Activated effector memory CD4-positive, alpha-beta T cell treated with Interleukin-2 at 50 U/mL for 16 hours (primary cell): ENCODE measurements at places on chromosomes 12 and 14.

GRCh38 chr12:59079002-59079401 is 158.7 kb upstream of the LRIG3 start:
- DNase-seq, result no peak

DNA sequence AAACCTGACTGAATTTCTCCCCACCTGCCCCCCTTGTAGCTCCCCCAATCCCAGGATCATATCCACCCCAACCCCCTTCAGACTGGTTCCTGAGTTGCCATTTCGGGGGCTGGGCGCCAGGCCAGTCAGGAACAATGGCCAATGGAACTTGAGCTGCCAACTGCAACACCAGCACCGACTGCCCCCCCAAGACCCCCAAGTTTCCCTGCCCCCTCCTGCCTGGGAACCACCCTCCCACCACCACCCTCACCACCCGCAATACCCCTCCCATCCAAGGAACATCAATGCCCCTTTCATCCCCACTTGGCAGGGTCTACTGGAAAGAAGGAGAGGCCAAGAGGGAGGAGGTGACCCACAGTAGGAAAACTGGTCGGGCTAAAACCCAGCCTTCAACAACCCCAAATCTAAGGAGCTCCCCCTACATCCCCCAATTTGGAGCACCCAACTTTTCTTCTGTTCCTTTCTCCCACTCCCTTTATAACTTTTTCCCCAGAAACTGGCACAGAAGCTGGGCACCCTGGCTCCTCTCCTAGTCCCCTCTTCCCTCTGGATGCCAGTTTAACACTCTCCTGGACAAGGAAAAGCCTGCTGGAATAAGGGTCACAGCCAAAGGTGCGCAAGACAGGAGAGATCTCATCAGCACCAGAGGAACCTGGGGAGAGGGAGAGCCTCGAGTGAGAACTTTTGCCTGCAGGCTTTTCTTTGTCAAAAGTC is 1.6 kb upstream of the NDRG2 start:
- no peak for DNase-seq

DNA sequence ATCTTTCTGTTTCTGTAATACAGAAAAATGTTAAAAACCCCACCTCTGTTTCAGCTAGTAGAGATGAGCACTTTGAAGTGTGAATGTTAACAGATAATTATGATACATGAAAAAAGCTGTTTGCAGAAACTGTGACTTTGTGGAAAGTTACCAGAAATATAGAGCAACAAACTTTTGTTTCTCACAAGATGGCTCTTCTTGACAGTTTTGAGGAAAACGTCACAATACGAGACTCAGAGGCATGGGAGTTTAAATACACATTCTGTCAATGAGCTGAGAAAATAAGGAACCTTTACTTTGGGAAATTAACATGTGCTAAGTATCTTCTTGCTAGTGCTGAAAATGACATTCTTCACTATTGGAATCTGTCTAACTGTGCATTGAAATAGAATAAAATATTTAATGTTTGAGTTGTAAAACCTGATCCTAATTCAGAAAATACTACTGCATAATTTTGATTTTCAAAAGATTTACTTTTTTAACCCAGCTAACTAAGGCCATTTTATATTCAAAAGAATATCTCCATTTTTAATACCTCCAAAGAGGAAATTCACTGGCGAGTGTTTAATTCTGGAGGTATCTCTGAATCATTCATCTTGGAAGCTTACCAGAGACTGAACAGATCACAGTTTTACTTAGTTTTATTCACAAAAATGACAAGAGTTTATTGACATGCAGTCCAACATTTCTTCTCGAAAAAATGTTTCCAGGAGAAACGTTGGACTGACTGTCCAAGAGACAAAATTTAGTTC is 308.9 kb upstream of the LRFN5 start:
- DNase-seq, result no peak

GRCh38 chr12:9043766-9044165 is 54.4 kb downstream of the KLRG1 start:
- no peak for DNase-seq

GRCh38 chr14:96576937-96577336 is 74.8 kb downstream of the PAPOLA start:
- DNase-seq, result no peak
